ENCODE measurements at places on chromosomes 1 and 21.

DNA sequence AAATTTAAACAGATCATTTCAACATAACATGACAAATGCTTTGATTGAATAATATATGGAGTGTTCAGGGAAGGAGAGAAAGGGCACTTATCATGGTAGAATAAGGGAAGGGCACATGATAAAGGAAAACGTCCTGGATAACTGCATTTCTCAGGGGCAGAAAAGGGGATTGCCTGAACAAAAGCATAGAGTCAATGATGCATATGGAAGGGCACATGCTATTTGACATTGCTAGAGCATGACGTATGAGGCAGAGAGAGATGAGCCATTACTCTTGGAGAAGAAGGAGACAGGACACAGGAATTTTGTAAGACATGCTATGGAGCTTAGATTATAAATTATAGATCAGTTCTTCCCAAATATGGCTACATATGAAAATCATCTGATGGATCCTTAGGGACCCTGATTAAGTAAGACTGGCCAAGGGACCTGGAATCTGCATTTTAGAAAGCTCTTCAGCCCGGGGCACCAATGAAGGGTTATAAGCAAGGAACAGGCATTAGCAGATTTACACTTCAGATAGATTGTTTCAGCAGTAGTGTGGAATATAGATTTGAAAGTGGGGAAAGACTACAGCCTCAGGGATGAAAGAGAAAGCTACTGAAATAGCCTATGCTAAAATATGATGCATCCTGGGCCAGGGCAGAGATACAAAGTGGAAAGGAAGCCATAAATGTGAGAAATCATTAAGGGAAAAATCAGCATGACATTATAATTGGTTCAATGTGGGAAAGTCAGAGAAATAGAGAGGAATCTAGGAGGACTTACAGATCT is 21.3 kb downstream of the FMO2 start:
- no peak for DNase-seq

DNA sequence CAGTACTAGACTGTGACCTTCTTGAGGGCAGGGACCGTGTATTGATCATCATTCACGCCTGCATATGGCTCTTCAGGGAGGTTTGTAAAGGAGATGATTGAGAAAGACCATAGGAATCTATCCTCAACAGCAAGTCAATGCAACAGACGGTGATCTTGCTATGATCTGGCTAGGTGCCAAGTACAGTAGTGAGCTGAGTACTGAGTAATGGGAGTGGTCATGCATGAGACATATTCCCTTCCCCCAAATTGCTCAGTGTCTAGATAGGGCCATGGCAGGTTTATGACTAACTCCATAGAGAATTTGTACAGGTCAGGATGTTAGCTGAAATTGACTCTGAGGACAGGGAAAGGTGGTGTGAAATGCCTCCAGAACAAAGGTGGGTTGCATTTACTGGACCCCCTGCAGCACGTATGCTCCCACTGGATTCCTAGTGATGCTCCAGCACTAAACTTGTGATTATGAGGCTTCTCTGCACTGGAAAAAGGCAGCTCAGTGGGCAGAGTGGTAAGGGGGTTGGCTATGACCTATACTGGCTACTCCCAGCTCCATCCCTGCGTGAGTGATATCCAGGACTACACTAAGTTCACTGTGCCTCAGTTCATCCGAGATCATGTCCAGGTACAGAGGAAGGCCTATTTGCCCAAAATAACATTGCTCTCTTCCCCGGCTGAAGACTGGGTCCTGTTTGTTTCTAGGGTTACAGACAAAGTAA is 37.2 kb downstream of the KCNJ6 start:
- DNase-seq = no peak

DNA sequence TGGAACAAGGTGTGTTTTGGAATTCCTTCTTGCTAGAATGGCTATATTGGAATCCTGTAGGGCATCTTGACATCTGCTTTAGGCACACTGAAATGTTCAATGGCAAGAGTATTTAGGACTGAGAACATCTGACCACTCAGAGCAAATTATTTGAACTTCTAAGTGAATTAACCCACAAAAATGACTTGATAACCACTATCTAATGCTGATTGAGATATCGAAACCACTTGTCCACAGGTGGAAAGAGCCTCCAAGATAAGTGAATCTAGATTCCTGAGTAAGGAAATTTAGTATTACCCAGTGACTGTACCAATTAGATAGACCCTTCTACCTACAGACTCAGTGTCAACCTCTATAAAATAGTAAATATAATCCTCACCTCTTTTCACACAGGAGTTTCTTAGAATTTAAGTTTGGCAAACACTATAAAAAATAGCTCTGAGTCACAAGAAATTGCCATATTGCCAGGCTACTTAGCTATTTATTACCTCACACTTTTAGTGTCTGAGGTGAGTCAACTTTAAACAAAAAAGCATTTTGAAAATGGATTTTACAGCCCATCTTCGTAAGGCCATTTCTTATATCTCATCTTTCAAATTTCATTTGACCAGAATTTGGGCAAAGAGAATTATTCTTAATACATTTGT is 421.8 kb downstream of the PTBP2 start:
- DNase-seq = no peak

GRCh38 chr1:160710517-160711252 is 937 bp downstream of the CD48 start:
- DNase-seq = no peak

DNA sequence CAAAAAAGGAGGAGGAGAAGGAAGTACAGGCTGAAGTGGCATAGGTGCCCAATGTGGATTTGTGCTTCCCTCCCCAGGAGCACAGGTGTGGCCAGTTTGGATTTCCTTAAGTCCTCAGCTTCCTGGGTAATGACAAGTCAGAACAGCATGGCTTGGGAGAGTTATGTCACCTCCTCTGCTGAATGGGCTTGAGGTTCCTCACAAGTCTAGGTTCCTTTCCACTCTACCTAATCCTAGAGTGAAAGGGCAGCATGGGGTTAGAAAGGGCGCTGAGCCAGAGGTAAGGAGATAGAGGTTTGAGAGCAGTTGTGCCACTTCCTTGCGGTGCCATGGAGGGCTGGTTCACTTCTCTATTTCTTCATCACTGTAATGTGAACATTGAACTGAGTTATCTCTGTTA is 35.5 kb upstream of the IL20 start:
- no peak for DNase-seq

GRCh38 chr1:193633991-193634390 is 447.6 kb upstream of the B3GALT2 start:
- DNase-seq = no peak

- DNase-seq = no peak
Observed at GRCh38 chr1:40857737-40858136, 4.4 kb downstream of the CITED4 start.

GRCh38 chr1:6126028-6126427 is 54.1 kb downstream of the CHD5 start:
- DNase-seq = no peak

GRCh38 chr21:37532868-37533780 is 166.6 kb downstream of the DYRK1A start:
- DNase-seq = no peak

- no peak for DNase-seq
Observed at GRCh38 chr21:15601390-15601789, 128.4 kb upstream of the USP25 start.

DNA sequence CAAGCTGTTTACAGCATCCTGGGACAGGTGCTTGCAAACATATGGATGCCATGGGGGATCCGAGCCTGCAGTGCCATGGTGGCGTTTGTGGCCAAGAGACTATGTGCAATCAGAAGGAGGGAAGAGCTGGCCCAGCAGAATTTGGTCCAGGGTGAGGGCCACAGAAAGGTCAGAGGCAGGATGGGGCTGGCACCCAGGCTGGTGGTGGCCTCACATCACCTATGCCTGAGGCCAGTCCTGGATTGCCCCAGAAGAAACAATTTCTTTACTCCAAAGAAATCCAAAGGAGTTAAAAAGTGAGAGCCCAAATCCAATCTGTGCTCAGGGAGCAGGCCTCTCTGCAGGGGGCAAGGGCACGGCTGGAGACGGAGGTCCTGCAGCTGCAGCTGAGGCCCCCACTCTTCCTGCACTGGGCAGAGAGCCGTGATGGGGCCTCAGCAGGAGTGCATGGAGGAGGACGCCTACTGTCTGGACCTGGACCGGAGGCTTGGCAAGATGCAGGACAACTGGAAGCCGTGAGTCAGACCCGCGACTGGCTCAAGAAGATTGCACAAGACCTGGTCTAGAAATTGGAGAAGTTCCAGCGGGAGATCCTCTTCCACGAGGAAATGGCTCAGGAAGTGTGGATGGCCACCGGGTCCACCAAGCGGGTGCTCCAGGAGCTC is 163.5 kb downstream of the RYR2 start:
- no peak for DNase-seq

GRCh38 chr1:61591351-61591750 is 133.6 kb downstream of the TM2D1 start:
- DNase-seq = peak; percentile 18

DNA sequence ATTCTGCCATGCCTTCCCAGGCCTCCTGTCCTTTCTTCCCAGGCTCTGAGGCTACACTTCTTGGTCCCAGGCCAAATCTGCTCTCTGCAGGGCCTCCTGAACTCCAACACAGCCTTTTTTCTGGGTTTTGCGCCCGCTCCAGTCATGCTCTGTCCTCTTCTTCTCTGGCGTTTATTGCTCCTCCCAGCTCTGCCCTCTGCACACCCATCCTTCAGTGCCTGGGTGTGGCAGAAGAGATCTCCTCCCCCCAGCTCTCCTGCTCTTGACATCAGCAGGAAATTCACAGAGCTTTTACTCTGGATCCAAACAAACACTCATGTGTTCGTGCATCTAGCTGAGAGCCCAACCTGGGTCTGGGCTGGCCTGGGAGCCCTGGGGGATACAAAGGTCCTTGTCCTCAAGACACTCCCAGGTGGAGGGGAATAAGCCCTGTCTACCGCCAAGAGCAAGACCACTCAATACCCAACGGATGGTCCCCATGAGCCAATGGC is 22.9 kb upstream of the EPS8L3 start:
- no peak for DNase-seq

DNA sequence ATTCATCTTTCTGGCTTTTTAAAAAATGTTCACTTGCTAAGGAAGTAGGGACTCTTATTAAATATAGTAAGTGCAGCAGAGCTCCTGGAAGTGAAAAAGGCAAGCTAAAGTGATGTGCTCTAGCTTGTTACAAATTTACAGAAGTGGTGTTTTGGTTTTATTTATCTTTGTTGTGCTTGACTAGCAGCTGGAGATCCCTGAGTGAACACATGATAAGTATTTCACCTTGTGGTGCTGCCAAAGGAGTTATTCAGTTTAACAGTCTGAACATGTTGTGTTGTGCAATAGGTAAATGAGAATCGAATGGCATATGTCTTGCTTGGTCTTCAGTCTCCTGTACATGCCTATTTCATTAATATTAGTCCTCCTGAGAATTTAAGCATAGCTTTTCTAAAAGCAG is 315.7 kb downstream of the TPR start:
- no peak for DNase-seq

GRCh38 chr1:59752556-59753414 is 62.0 kb upstream of the HOOK1 start:
- peak; percentile 82 for DNase-seq

DNA sequence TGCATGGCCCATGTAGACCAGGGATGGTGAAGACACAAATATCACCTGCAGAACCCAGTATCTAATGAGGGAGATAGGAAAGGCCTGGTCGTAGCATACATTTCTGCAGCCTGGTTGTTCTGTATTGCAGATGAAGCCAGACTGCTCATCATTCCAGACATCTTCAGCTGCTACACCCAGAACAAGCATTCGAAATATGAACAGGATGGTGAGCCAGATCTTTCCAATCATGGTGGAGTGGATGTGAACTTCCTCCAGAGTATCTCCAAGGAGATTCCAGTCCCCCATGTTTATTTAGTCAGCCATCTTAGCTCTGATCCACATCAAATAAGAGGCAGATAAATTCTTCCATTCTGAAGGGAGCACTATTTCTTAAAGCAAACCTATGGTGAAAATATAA is 2.7 kb upstream of the MYCBP start:
- no peak for DNase-seq

DNA sequence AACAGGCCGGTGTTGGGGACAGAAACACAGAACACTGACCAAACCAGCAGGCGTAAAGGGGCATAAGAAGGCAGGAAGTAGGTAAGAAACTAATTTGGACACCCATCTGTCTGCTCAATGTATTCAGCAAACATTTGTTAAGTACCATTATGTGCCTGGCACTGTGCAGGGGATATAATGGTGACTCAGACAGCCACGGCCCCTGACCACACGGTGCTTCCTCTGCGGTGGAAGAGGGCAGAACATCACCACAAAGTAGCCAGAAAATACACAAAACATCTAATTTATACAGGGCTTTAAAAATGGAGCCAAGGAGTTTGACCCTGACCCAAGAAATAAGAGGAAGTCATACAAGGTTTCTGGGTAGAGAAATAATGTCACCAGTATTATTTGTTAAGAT is 12.9 kb downstream of the DNAJC11 start:
- no peak for DNase-seq

- no peak for DNase-seq
Observed at GRCh38 chr1:212237651-212238050, 47.6 kb upstream of the PPP2R5A start.

GRCh38 chr1:54252371-54252936 is 52.5 kb downstream of the MRPL37 start:
- DNase-seq = no peak

DNA sequence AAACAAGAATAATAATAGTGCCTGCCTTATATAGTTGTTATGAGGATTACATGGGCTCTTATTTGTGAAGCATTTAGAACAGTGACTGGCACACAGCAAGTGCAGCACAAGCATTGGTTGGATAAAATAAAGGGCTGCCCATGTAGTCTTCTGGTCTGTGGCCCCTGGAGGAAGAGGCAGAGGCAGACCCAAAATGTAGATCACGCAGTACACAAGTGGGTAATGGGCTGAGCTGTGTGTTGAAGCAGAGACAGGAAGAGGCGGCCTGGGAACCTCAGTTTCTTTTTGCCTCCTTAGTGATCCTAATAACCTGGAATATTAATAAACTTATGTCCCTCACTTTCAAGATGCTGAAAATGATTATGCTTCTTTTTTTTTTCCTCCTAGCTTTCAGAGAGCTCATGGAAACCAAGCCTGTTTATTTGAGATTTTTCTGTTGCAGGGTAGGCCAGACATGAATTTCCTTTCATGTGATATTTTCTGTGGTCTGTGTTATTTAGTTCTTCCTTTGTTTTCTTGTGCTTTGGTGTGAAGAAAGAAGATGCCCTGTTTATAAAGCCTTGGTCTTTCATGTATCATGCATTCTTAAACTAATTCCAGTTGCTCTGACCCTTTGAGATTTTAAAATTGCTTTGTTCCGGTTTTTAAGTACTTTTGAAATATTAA is 42.5 kb downstream of the LRRC8D start:
- DNase-seq = no peak
